Fibroblast of skin of abdomen (primary cell): ENCODE measurements at places on chromosomes 1 and 21.
A peak's percentile ranks its signal among the peaks of the same experiment; 100 is the strongest.

DNA sequence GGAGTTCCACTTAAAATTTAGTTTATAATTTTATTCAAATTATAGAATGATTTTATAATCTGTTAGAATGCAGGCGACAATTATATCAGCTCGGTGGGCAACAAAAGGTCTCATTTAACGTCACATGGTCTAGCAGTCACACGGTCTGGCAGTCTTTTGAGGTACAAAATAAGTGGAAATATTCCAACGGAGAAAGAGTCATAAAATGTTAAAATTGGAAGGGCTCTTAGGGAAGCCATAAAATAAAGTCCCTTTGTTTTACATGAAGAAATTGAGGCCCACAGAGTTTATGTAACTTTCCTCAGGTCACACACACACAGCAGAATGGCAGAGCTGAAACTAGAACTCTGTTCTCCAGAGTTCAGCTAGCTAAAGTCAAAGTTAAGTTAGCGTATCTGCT lies 84.4 kb upstream of the QSOX1 start:
- DNase-seq: no peak

DNA sequence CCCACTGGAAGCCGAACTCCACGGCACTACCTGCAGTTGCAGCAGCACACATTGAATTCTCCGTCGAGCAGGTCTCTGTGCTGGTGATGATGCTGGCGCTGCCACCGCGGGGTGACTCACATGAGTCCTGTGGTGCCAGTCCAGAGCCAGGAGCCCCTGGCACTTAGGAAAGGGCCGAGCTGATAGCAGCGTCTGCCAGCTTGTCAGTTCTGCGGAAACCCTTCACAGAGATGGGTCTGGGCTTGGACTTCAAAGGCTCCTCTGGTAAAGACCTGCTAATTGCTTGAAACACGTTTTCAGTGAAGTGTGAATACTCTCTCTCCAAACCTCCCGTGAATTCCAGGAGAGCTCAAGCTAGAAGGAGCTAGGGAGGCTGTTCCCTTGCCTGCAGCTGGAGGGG lies 92.2 kb downstream of the GRIK3 start:
- DNase-seq: no peak

- DNase-seq: no peak
These were observed 7.0 kb upstream of the TRAPPC10 start for GRCh38 chr21:44005071-44005470.

DNA sequence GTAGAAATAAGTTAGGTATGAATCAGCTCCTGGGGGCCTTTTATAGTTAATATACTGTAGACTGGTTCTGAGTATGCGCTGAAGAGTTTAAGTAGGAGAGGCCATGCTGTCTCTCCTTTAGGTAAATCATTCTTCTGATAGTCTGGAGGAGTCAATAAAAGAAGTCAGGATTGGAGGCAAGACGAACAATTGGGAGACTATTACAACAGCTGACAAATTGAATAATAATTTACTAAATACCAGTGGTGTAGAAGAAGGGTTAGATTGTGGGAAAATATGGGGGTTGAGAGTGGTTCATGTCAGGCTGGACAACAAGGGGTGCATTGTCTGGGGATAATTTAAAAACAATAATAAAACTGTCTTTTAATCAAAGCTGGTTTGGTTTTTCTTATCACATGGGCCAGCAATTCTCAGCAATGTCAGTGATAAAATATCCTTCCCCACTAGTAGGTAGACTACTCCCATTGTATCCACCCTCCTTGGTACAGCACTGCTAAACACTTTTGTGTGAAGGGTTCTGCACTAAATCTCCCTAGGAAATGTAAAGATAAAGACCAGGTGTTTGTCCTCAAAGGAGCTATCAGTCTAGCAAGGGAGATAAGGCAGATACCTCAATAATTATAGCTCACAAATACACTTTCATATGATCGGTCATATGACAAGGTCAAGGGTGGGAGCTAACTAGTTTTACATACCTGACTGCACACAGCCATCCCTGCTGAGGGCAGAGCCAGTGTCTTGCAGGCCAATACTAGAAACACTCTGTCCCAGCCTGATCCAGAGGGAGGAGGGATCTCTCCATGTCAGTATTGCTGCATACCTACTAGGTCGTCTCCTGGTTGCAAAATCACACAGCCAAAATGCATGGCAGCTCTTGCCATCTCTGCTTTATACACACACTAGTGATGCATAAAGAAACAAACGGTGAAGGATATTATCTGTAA lies 299.7 kb downstream of the VAV3 start:
- DNase-seq: no peak

DNA sequence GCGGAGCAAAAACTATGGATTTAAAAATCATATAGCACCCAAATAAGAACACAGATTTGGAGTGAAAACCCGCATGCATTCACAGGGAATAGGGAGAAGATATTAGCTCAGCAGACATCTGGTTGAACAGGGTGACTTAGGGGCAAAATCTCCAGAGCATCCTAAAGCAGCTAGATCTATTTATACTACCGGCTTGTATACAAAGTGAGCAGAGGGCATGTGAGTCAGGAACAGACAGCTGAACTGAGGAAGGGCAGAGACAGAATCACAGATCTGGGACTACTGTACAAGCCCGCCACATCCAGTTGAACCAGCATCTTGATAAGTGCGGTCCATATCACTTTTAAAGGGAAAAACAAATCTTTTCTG lies 35.2 kb upstream of the EXOSC10 start:
- DNase-seq: no peak

DNA sequence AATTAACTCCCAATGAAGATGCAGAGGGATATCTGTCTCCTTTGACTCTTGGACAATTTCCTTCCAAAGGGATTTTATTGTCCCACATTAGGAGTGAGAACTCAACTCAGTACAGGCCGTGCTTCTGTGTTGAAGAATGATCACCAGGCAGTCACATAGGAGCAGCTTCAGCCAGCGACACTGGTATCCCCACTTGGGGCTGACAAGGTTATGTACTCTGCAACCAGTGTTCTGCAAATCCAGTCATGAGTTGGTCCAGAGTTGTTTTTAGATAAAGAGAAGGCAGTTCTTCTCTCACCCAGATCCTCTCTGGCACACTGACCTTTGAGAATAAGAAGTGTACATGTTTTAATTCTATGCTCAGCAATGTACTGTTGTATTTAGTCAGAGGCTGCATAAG lies 415.8 kb downstream of the SETD4 start:
- no peak for DNase-seq

GRCh38 chr1:193115629-193116227 lies 6.1 kb upstream of the CDC73 start:
- peak; percentile 97 for DNase-seq
